ENCODE measurements at places on chromosomes 3 and 15.
A peak's percentile ranks its signal among the peaks of the same experiment; 100 is the strongest.

- DNase-seq: no peak
Measured at GRCh38 chr15:63923993-63924950, 90.5 kb upstream of the HERC1 start.

DNA sequence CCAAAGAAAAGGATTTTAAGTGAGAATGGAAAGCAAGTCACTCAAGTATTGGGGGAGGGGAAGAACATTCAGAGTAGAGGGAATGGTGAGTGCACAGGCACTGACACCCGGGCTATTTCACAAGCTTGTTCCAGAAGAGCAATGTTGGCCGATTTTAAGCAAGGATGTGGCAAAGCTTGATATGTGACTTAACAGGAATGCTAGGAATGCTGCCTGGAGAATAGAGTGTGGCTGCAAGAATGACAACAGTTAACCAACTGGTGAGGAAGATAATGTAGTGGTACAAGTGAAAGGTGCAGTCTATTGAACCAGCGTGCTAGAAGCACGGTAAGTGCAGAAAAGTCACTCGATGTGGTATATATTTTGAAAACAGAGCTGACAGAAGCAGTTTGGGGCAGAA, 6.2 kb upstream of the CCDC80 start:
- no peak for DNase-seq

GRCh38 chr3:194255252-194256039, 95.7 kb downstream of the CPN2 start:
- peak; percentile 29 for DNase-seq

- no peak for DNase-seq
Measured at GRCh38 chr15:99153026-99153535, 48.2 kb downstream of the SYNM start.

- peak; percentile 70 for DNase-seq
Measured at GRCh38 chr15:92797168-92798052, 102.7 kb upstream of the CHD2 start.

GRCh38 chr3:175421902-175422301, 562.8 kb downstream of the NAALADL2 start:
- DNase-seq: no peak

DNA sequence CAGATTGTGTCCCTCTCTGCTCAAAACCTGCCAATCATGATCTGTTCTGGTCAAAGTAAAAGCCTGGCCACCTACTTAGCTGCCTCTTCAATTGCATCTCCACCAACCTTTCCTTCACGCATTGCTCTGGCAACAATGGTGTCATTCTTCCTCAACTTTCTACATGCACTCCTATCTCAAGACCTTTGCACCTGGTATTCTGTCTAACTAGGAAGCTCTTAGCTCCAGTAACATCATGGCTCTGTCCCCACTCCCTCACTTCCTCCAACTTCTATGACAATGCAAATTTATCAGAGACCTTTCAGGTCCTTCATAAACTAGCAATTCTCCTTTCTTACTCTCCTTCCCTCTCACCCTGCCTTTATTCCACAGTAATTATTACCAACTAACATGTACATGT, 267.4 kb upstream of the ARL6 start:
- no peak for DNase-seq

DNA sequence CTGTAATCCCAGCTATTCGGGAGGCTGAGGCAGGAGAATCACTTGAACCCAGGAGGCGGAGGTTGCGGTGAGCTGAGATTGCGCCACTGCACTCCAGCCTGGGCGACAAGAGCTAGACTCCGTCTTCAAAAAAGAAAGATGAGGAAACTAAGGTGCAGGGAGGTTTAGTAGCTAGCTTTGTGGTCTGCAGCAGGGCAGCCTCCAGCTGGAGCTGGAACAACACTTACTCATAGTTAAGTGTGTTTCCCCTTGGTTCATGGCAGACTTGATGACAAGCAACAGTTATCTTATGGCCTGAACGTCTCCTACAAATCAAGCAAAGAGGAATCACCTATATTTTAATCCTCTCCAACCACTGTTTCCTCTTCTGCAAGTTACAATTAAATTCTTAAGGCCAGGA, 12.6 kb downstream of the KAT2B start:
- no peak for DNase-seq

GRCh38 chr3:17195192-17195611, 310.4 kb downstream of the PLCL2 start:
- DNase-seq: peak; percentile 73

DNA sequence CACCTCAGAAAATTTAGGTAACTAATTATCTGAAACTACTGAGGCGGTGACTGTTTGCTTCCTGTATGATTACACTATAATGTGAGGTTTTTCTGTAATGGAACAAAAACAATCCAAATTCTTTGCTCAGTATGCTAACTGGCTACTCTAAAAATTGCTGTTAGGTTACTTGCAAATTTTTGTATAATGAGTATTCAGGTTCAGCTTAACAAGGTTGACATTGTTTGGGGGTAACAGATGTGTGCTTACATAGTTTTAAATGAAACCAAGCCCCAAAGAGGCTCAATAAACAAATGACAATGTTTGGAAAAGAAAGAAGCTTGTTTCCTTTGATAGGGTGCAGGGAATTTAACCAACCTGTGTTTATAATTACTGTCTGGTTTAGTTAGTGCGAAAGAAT, 414.5 kb upstream of the MDFIC2 start:
- DNase-seq: no peak

- DNase-seq: no peak
Measured at GRCh38 chr3:37861620-37862041, at the start of gene CTDSPL. CTDSPL (plus strand) TSS chr3:37861880; CDS start chr3:37862200, 320 bp downstream.

DNA sequence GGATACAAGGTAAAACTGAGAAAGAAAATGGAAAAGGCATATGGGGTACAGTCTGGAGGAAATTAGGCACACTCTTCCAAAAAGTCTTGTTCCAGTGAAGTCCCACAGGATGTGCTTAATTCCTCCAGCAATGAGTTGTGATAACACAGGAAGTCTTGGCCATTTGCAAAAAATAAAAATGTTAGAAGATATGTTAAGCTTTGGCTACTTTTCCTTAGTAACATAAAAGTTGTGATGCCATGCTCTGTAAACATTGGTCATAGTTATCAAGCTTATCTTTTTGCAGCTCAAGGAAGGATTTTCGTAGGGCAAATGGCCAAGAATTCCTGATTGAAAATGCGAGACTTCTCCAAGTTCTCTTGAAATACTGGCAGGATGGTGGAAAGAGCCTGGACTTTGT, 26.4 kb downstream of the LNP1 start:
- DNase-seq: no peak

DNA sequence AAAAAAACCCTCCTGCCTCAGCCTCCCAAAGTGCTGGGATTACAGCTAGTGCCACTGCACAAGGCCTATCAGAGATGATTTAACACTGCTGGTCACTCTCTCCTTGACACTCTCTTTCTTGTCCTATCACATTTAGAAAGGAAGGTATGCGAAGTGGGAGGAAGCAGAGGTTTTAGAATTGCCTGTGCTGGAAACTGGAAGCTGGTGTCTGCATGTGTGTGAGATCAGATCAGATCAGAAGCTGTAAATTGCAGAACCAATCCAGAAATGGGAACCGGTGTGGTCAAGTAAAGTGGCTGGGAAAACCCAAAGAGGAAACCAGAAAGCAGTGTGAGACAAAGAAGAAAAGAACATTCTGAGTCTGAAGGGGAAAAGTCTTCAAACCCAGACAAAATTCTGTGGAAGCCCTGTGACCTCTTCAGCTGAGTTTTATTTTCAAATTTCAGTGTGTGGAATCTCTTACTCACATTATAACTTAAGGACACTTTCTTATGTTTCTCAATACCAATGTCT, 2.8 kb downstream of the EFHB start:
- peak; percentile 24 for DNase-seq

- DNase-seq: no peak
Measured at GRCh38 chr15:65327651-65328393, 23.3 kb downstream of the RNU5B-1 start.

GRCh38 chr3:129005526-129006303, 4.6 kb downstream of the EFCC1 start:
- DNase-seq: no peak

Data from naive B cell (primary cell).